Amniotic epithelial cell (primary cell): ENCODE measurements at places on chromosomes 3 and 15.

DNA sequence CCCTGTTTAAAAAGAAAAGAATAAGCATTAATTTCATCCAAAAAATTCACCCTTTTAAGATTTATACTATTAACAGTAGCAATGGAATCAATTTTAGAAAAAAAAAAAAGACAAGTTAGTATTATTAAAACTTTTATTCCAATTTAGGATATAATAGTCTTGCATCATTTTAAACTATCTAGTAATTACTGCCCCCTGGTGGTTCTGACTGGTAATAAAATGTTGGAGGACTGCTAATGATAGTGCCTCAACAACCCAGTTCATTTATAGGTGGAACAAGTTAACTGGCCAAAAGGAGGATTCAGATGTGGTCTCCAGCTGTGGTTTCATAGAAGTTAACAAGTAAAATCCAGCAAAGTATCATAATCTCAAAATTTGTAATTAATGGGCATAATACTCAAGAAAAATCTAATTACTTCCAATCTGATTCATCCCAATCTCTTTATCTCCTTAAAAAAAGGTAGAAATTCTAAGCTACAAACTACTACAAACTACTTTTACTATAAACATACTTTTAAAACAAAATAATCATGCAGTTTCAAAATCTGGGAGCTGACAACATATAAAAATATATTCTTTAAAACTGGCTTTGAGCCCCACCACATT lies 30.7 kb upstream of the WDR49 start:
- peak; percentile 62 for DNase-seq

- DNase-seq = no peak
Measured at GRCh38 chr15:85276508-85276907, 103.9 kb upstream of the AKAP13 start.

- no peak for DNase-seq
Measured at GRCh38 chr15:88020806-88021205, 235.7 kb downstream of the NTRK3 start.

GRCh38 chr3:67384016-67384415 lies 270.4 kb downstream of the SUCLG2 start:
- DNase-seq = no peak

DNA sequence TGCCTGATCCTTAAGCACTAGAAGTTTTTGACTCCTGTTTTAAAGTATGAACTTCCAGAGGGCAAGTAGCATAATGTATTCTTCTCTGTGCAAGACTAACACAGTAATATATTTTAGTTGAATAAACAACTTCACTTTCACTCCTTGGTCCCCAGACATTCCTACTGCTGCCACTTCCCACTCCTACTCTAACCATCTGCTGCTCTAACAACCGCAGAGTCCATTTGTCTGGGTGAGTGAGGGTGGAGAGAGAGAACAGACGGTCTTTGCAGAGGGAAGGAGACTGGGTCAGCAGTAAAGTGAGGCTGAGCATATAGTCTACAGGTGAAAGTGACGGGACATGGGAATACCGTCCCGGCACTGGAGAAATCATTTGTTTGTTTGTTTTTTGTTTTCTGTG lies 301.0 kb upstream of the SLCO3A1 start:
- no peak for DNase-seq

DNA sequence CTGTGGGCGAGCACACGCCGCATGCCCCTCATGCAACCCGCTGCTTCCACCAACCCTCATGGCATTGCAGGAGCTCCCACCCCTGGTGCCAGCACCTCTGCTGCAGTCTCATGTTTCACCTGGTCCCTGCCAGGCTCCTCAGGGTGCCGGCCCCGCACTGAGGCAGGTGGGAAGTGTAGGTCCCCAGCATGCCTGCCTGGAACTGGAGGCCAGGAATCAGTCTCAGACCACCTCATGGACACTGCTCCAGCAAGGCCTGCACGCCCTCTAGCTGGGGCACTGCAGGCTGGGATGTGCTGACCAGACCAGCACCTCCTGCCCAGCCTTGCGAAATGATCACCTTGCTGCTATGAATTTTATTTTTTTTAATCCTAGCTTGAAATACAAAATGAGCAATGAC lies 39.1 kb downstream of the OCA2 start:
- no peak for DNase-seq

DNA sequence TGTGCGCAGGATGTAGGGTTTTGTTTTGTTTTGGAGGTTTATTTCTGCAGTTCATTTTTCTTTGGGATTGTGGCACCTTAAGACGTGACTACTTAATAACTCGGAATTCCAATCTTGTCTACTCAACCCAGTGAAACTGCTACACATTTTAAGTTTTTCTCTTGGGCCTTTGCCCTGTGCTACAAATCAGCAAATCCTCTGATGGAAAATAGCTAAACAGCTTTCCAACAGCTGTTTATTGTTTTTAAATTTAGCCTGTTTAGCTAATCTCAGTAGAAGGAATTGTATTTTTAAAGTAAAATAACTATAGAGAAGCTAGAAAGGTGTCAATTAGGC lies 48.4 kb downstream of the OPA1 start:
- DNase-seq = no peak

- DNase-seq = peak; percentile 90
Measured at GRCh38 chr3:157360044-157360443, 76.6 kb upstream of the PTX3 start.

DNA sequence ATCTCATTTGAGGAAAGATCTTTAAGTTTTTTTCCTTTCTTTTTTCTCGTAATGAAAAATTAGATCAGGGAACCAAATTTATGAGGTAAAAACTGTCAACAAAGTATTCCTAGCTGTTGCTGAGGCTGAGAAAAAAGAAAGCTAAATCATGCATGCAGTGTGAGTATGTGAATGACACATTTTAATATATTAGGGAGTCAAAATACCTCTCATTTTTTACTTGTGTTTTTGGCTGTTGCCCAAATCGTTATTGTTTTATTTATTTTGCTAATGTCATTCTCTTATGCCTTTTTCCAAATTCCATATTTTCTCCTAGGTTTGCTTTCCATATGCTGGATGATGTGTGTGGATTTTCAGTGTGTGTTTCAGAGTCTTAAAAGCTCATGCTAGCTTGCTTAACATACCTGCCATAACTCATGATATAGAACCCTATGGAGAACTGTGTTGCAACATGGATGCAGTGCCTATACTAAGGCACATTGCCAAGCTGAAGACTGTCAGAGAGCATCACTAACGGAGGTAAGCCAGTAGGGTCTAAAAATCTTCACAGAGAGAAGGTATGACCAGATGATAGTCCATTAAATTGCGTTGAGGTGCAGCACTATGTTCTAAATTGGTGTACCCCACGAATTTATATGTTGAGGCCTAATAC lies 629.5 kb upstream of the KCNMB2 start:
- DNase-seq = peak; percentile 18

GRCh38 chr3:115547207-115547606 lies 76.1 kb upstream of the GAP43 start:
- no peak for DNase-seq

DNA sequence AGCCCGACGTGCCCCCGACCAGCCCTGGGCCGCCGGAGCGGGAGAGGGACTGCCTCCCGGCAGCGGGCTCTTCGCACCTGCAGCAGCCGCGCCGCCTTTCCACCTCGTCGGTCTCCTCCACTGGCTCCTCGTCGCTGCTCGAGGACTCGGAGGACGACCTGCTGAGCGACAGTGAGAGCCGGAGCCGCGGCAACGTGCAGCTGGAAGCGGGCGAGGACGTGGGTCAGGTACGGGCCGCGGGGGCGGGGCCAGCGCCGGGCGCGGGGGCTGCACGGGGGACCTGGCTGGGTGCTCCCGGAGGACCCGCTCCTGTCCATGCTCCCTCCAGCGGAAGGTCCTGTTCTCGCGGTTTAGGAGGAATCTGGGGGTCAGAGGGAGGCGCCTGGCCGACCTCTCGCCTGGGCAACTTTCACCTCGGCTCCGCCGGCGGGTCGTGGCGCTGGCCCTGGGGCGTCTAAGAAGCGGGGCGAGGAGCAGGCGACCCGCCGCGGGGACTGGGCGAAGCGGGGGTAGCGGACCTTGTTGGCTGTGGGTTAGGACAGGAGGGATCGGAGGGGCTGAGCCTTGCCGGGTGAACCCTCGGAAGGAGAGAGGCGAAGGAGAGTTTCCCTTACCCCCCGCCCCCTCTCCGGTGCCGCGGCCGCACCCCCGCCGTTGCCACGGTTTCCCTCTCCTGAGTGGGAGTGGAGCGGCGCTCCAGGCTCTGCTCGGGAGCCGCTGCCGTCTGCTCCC lies 682 bp downstream of the ITPKA start:
- DNase-seq = no peak

DNA sequence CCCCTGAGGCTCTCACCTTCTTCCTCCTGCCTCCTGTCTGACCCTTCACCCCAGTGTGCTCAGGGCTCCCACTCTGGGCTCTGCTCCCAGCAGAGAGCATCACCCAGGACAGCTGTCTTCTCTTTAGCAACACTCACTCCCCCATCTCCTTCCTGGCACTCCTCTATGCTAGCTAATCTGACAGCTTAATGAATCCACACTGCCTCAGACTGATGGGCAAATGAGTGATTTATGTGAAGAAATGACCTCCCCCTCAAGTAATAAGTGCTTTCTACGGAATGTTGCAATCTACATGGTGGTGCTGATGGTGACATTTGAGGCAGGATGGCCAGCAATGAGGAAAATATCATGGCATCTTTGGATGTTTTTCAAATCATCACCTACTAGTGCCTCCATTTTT lies 83.6 kb downstream of the LSM3 start:
- DNase-seq = peak; percentile 79

- DNase-seq = peak; percentile 23
Measured at GRCh38 chr3:171349392-171349791, 110.8 kb downstream of the TNIK start.

GRCh38 chr3:133230195-133230594 lies 169.7 kb upstream of the BFSP2 start:
- no peak for DNase-seq

DNA sequence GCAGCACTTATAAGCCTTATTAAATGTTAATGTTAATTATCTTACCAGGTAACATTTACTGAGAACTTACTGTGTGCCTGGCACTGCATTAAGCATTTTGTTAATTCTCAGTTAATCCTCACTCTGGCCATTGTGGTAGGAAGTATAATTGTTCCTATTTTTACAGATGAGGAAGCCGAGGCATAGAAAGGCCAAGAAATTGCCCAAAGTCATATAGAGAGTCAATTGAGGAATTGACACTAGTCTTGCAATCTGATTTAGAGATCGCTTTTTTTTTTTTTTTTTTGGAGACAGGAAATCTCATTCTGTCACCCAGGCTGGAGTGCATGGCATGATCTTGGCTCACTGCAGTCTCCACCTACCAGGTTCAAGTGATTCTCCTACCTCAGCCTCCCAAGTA lies 132.6 kb upstream of the PROK2 start:
- no peak for DNase-seq

DNA sequence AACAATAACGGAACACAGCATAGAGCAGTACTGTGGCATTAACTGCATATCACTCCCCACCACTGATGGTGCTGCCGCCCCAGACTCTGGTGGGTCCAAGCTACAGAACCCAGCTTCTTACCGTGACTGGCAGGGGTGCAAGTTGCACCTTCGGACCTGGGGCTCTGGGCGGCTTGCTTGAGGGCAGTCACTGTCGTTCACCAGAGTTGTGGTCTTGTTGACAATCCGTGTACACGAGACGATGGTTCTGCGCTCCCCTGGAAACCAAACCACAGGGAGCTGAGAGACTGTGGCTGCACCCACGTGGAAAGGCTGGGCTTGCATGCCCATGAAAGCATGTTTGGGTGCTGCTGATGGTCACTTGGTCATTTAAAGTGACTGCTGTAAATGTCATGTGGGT lies 293.0 kb downstream of the ADAMTS17 start:
- no peak for DNase-seq

DNA sequence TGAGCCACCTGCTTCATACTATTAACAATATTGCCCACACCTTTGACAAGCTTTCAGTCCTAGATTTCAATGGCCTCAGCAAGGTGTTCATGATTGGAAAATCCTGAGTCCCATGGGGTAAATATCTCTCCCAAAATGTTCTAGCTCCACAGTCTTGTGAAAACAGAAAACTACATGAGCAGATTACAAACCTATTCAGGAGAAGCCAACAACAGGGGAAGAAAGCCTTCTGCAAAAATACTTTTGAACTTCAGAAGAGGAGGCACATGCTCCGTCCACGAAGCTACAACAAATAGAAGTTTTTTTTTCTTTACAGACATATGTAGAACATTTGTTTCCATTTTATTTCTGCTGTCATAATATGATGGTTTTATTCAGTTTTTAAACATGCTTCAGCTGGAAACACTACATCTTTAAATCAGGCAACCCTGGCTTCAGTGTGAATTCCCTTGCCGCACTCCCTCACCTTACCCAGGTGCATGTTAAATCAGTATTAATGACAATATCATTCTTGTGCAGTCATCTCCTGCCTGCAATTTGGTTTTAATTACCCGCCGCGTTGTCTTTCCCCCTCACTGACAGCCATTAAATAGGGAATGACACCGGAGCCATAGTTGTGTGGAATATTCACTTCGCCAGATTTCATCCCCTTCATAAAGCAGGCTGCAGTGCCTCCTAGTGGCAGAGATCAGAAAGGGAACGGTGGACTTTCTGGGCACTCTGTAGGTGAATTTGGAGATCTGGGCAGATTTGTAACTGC lies 725.5 kb upstream of the ARRDC4 start:
- DNase-seq = peak; percentile 29

GRCh38 chr3:160577556-160578195 lies 12.3 kb upstream of the KPNA4 start:
- peak; percentile 48 for DNase-seq

- no peak for DNase-seq
Measured at GRCh38 chr3:108076564-108076963, 14.3 kb downstream of the CD47 start.

- peak; percentile 57 for DNase-seq
Measured at GRCh38 chr15:38144921-38145320, 107.7 kb upstream of the SPRED1 start.

DNA sequence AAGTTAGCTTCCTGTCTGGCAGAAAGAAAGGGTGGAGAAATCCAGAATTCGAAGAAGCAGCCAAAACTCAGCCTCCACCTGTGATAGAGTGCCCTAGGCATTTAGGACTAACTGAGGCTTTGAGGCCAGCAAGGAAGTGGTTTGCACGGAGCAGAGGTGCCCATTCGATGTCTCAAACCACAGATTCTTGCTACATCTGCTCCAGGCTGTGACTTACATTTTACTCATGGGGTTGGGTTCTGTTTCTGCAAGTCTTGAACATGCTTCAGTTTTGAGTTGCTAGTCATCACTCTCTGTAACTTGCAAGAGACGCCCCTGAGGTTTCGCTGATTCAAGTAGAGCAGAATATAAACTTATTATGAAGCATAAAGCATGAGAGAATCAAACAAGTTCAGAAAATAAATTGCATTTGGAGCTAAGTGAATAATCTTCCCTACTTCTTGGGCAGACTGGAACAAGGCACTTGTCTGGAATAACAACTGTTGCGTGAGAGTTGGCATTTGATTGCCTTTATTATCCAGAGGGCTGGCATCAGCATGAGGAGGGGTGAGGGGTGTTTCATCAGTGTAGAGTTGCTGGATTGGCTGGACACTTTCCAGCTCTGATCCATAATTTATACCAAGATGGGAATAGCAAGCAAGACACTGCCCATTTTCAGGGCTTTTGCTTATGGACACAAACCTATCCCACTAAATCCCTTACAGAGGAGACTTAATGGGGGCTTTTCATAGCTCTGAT lies 256.5 kb downstream of the AGBL1 start:
- DNase-seq = peak; percentile 1

- peak; percentile 25 for DNase-seq
Measured at GRCh38 chr3:187041362-187042307, 97.7 kb downstream of the RPL39L start.

- no peak for DNase-seq
Measured at GRCh38 chr15:84915606-84915958, 31.1 kb downstream of the SLC28A1 start.
